AG10803 (cell line): ENCODE measurements at places on chromosomes 4 and X.

GRCh38 chrX:44344194-44344593 lies 722 bp upstream of the EFHC2 start:
- DNase-seq: no peak

- peak; percentile 31 for DNase-seq
Measured at GRCh38 chrX:108312957-108313356, 125.3 kb downstream of the COL4A6 start.

DNA sequence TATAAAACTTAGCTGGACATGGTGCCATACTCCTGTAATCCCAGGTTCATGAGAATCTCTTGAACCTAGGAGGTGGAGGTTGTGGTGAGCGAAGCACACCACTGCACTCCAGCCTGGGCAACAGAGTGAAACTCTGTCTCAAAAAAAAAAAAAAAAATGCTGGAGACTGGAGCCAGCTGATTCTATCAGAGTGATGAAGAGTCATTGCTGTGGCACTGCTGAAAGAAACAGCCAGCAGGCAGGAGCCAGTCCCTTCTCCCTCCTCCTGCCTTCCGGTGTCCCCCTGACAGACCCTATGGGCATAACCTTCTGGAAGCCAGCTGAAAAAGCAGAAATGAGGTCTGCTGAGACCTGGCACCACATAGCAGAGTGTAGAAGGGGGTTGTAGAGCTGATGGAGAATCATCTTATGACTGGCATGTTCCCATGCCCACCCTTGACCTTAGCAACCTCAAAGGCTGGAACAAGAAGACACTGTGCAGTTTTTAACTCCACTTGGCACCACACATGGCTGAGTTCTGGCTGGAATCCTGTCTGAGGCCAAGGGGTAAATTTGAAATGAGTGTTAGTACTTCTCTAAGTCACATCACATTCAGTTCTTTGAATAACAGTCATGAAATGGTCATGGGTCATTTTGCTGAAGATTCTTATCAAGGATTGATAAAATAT lies 2.6 kb upstream of the SPINK2 start:
- DNase-seq: no peak

GRCh38 chr4:165361810-165362209 lies 17.0 kb upstream of the CPE start:
- no peak for DNase-seq

DNA sequence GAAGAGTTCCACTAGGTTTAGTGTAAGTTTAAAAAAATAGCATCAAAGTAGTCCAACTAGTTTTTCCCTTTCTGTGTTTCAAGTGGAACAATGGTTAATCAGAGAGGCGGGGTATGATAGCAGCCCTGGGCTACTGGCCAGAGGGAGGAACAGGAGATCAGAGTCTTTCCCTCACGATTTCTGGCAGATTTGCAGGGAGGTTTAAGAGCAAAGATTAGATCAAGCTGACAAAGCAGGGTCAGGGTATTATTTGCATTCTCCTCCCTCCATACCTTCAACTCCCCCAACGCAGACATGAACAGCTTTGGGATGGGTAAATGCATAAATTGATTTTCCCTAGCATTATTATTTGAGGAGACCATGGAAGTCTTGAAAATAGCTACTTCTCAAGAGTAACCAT lies 277.6 kb upstream of the DIAPH2 start:
- DNase-seq: peak; percentile 17

GRCh38 chr4:93157986-93158385 lies 670.6 kb upstream of the ATOH1 start:
- no peak for DNase-seq

DNA sequence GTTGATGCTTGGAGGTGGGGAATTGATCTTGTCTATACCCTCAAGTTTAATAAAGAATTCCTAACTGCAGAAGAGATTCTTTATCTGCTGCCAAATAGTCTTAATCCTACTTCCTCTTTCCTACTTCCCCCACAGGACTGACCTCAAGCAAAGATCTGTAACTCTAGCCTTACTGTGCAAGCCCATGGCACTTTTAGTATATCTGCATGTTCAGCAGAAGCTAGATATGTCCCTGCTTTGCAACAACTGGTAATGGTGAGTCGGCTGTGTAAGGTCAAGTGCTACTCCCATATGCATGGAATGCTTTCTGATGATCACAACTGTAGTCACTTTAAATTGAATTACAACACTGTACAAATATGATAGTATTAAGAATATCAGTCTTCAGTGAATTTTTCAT lies 26.3 kb upstream of the PDS5A start:
- peak; percentile 35 for DNase-seq

DNA sequence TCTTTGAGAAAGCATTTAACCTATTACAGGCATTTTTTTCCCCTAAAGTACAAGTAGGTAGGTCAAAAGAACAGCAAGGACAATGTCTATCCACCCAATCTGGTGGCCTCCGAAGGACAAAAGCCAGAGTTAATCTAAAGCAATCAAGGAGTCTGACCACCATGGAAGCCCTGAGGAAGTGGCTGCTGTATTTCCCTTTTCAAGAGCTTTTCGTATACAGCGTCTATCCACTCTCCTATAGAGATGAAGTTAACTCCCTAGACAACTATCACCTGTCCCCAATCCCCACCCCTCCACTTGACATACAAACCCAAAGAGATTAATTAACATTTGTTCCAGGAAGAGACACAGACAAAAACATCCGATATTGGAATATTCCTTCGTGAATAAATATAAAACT lies 85.5 kb downstream of the SNCA start:
- no peak for DNase-seq

DNA sequence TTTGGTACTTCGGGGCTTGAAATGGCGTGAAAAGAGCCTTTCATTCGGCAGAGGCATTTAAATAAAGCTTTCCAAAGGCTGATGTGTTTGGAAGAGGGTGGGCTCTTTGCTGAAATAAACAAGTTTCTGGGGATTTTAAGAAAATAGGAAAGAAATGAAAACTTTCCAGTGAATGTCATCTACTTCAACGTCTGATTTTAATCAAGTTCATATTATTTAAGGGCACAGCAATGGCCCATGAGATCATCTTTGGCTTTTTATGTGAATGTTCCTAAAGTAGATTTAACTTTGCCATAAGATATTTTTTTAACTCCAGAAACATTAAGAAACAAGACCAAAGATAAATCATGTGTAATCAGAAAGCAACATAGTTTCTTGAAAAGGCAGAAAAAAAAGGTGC lies 69.8 kb upstream of the TTC29 start:
- DNase-seq: no peak

GRCh38 chr4:2599304-2599654 lies 62.8 kb downstream of the FAM193A start:
- no peak for DNase-seq

- no peak for DNase-seq
Measured at GRCh38 chrX:940691-941090, 271.8 kb downstream of the CRLF2 start.

GRCh38 chr4:112130906-112131305 lies 14.3 kb upstream of the FAM241A start:
- DNase-seq: peak; percentile 8

DNA sequence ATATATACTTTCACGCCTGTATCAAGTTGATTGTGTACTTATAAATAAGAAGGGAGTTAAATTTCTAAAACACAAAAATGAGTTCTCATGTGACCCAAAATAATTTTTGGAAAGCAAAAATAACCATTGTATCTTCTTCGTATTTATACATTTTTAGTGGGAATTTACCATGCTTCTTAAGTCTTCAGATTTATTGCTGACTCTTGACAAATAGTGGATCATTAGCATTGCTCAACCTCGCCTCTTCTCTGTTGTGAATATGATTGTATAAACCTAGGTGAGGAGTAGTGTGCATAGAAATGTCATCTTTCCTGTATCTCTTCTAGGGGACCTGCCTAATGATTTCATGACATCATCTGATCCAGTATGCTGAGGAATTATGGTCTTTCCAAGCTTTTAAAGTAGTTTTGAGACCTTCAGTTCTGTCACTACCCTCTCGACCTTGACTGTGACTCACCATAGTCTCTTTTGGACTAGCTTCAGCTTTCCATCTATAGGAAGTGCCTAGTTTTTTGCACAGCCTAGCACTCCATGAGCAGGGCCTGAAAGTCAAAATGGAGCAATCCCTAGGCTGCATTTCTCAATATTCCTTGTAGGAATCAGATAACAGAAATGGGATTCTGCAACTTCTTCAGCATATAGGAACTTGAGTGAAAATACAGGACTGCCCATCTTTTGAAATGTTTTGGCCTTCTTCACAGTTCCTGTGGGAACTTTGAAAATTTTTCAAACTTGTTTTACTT lies 157.6 kb downstream of the ARX start:
- peak; percentile 3 for DNase-seq

DNA sequence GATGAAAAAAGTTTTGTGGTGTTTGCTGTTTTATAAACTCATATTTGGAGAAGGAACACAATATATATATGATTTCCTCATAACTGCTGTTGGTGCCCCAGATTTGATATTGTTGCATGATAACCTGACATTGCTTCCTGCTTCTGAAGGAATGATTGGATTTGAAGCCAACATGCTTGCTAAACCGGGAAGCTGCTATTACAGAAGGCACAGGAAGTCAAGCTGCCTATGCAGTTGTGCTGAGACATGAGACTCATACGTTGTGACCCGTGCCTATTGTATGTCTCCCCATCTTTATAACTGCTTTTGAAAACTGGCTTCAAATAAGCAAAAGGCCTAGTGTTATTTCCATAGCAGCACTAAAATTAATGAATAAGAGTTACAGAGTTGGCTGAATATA lies 32.9 kb downstream of the GAB1 start:
- DNase-seq: no peak

DNA sequence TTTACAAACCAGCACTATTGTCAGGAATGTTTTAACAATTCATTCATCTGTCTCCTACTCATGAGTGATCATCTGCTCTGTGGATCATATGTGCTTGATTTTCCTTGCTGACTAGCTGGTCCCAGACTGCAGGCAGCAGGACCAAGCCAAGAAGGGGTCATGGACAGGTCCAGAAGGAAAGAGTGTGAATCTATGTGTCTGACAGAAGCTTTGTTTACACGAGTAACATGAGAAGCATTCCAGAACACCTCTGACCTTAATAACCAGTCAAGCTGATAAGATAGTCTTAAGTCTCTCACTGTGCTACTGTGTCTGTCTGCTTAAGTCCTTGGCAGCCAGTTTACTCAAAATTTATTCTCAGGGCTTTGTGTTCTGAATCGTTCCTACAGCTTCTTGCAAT lies 39.0 kb downstream of the GUCY1A1 start:
- DNase-seq: no peak

- no peak for DNase-seq
Measured at GRCh38 chr4:8730681-8731080, 138.1 kb downstream of the CPZ start.

DNA sequence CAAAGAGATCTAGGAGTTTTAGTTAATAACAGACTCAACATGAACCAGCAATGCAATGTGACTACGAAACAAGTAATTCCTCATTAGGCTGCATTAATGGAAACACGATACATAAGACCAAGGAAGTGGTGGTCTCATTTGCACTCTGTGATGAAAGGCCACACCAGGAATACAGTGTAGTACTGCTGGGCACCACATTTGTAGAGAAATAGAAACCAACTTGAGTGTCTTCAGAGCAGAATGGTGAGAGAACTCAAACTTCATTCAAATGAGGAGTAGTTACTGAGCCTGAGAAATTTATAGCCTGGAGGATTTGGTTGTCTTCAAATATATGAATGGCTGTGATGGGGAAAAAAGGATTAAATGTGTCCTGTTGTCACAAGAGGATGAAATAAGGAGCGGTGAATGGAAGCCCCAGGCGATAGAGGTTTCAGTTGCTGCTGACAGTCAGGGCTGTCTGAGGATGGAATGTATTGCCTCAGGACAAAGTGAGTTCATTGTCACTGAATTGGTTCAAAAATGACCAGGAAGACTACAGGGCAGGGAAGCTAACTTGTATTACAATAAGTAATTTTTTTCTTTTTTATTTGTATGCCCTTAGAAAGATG lies 50.9 kb downstream of the NFKB1 start:
- no peak for DNase-seq

DNA sequence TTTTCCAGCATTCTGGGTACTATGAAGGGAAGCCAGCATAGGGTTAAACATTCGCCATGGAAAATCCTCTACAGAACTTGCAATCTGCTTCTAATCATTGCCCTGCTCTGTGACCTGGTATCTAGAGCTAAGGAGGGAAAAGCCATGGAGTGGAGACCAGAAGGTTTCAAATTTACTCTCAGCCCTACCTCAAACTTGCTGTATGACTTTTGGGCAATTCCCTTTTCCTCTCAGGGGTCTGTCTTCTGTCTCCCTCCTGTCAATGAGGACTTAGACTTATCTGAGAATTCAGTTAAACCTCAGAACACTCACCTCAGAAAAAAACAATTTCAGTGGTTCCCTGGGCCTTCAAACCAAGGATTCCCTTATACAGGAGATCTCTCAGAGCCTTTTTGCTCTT lies 29.1 kb downstream of the ARHGEF9 start:
- no peak for DNase-seq

- DNase-seq: peak; percentile 60
Measured at GRCh38 chr4:118836301-118837120, 585 bp upstream of the SEC24D start.

DNA sequence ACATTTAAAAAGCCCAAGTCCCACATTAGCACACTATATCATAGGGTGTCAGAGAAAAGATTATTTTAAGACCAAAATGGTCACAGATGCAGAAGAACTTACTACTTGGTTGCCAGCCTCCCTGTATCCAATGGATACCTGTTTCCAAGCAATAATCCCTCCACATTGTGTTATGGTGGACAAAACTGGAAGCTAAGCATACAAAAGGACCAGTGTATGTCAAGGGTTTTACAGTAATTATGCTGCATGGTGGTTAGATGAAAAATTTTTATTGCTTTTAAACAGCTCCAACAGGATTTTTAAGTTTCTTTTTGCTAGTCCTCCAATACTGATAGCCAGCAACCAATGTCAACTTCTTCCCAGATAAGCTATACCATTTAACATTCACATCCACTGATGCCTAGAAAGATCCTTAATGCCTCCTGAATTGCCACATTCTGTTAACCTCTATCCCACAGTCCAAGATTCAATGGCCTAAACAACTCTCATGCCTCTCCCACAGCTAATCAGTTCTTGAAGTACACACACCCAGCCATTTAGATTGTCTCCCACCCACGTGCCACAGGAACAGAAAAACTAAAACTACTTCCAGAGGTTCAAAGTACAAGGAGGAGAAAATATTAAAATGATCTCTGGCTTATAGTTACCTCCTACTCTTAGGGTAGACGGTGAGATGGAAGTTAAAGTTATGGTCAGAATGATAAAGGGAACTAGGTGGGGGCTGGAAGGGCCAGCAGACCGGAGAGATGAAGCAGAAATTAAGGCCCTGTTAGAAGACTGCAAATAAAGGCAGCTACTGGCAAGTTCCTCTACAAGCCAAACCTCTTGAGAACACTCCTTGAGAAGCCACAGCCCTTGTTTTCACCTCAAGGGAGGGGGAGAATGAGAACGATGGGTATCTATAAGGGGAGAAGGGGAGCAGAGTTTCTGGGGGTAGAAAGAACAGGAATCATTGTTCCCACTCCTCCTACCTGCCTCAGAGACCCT lies 5.5 kb downstream of the MED14 start:
- no peak for DNase-seq
